ENCODE measurements at places on chromosomes 11 and 22. TPM values are rescaled to one million over a fixed set of nuclear protein-coding genes. Genes with fewer than 3 reads are reported as not detected.
A peak's percentile ranks its signal among the peaks of the same experiment; 100 is the strongest.

DNA sequence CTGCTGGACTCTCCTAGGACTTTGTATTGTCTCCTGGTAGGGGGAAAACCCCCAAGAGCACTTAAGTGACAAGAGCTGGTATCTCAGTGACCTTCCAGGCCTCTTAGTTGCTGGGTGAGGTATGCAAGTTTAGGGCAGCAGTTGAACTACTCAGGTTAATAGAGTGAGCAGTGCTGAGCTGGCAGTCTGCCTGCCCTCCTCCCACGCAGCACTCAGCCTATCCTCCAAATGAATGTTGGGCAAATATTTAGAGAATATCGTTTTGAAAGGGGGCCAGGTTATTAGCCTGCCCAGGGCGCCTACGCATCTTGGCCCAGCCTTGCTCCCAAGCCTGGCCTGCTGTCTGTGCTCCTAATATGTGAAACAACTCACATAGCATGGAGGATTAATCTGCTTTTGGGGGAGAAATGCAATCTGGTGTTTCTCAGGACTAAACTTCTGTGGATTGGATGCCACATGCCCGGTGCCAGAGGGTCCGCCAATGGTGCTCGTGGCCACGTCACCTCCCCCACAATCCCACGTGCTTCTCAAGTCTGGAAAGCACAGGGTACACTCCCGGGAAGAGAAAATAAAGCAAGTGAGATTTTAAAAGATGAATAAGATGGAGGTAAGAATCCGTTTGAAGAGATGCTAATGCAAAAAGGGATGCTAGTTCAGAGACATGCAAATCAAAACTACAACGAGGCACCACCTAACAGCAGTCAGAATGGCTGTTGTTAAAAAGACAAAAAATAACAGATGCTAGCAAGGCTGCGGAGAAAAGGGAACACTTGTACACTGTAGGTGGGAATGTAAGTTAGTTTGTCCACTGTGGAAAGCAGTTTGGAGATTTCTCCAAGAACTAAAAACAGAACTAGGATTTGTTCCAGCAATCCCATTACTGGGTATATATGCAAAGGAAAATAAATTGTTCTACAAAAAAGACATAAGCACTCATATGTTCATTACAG is 67.7 kb downstream of the SPON1 start:
- H3K4me1 ChIP-seq: no peaks in the 10 kb centered on the region

DNA sequence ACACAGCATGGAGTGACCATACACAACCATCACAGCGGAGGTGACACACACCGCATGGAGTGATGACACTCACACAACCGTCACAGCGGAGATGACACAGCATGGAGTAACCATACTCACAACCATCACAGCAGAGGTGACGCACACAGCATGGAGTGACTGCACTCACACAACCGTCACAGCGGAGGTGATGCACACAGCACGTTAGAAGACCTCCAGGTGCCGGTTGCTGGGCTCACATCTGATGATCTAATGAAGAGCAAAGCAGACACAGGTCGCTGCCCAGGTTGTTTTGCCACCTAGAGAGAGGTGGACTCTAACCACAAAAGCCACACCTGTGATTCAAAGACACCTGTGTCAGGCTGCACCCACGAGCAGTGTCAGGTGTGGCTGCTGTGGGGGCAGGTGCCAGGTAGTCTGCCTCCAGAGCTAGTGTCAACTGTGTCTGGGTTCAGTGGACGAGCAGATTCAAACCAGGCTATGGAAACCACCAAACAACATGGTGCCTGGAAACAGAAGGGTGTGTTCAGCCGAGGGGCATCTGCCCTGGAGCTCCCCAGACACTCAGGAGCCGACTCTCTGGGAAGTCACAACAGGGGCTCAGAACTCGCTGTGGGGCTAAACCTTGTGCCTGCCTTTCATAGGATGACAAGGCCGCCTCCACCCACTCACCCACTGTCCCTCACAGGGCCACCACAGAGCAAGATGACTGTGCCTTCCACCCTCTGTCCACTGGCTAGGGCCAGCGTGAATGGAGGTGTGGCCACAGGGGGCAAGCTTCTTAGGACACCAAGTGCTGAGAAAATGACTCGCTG is 608.2 kb downstream of the TBC1D22A start:
- H3K27me3 ChIP-seq: peaks cover 12% of the 10 kb centered on the region
- no peak overlapping the region for H3K4me3 ChIP-seq
- no peaks in the 10 kb centered on the region for H3K4me1 ChIP-seq
- DNase-seq: no peak
- no peaks in the 10 kb centered on the region for H3K36me3 ChIP-seq

GRCh38 chr11:60477035-60477445 is 15.5 kb upstream of the MS4A12 start:
- peaks cover 65% of the 10 kb centered on the region for H3K4me1 ChIP-seq
- peaks cover 2% of the 10 kb centered on the region for H3K36me3 ChIP-seq
- no peak for DNase-seq
- no peaks in the 10 kb centered on the region for H3K27me3 ChIP-seq
- H3K4me3 ChIP-seq: peak overlapping the region; percentile 64
- peak overlapping the region; percentile 91 for H3K27ac ChIP-seq

DNA sequence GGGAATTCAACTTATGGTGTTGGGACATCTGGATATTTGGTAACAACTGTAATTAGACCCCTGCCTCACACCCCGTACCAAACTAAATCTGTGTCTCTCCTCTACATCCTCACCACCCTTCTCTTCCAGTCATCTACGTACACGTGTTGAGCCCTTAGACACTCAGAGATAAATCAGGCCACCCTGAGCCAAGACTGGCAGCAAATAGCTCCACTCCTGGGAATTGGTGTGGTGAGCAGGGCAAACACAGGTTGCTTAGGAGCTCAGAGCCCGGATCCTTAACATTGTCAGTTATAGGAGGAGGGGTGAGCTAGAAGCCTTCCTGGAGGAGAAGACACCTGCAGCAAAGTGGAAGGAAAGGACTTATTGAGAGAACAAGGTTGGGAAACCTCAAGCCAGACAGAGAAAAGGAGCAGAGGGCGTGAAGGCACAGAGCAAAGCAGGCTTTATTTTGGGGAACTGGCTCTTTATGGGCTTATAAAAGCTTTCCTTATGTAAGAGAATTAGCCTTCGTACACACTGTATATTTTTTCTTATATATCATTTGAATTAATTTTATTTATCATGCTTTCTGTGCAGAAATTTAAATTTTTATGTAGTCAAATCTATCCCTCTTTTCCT is 36.9 kb upstream of the KLHL35 start:
- DNase-seq: no peak
- no peaks in the 10 kb centered on the region for H3K27me3 ChIP-seq
- H3K27ac ChIP-seq: no peak overlapping the region
- H3K36me3 ChIP-seq: peaks cover 13% of the 10 kb centered on the region
- H3K4me3 ChIP-seq: no peak overlapping the region

DNA sequence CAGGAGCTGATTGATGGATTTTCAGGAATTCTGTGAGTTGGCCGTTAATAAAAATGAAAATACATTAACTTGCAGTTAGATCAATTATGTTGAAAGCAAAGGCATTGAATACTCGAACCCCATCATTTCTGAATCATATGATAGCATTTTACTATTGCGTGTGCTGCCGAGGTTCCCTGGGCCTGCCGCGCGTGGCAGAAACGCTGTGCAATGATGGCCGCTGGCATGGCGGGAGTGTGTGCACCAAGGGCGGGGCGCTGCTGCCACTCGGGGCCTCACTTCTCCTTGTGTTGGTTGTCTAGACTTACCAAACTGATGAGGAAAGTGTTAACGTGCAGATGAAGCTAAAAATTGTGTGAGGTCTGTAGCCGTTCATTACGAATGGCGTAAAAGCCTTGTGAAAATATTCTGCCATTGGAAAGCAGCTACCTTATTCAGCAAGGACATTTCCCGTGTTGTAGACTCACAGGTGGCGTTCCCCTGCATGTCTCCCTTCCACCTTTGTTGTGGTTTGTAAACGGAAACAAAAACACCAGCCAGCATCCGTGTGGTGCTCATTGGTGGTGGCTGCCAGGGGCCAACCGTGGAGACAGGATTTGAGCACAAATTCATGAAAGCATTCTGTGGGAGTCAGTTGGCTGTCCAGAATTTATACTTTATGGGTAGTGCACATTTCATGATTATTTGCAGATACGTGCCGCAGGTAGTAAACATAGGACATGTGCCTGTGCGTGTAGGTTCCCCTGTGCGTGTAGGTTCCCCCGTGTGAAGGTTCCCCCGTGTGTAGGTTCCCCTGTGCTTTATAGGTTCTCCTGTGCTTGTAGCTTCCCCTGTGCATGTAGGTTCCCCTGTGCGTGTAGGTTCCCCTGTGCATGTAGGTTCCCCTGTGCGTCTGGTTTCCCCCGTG is 5.9 kb upstream of the GRAMD4 start:
- peaks cover 41% of the 10 kb centered on the region for H3K4me1 ChIP-seq
- no peak for DNase-seq
- H3K4me3 ChIP-seq: peak overlapping the region; percentile 86

DNA sequence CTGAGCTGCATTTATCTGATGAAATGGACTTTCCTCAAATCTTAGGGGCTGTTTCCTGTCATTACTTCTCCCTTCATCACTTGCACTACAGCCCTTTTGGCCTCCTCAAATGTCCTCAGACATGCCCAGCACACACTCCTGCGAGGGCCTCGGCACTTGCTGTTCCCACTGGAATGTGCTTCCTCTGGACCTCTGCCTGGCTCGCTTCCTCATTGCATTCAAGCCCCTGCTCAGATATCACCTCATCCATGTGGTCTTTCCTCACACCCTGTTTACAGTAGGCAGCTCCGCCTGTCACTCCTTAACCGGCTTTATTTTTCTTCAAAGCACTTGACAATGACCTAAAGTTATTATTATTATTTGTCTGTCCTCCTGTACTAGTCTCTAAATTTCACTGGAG is 9.0 kb downstream of the NAT10 start:
- H3K4me3 ChIP-seq: no peak overlapping the region
- no peak for DNase-seq
- no peaks in the 10 kb centered on the region for H3K4me1 ChIP-seq
- H3K27me3 ChIP-seq: no peaks in the 10 kb centered on the region
- H3K36me3 ChIP-seq: peaks cover 92% of the 10 kb centered on the region
- H3K27ac ChIP-seq: no peak overlapping the region

DNA sequence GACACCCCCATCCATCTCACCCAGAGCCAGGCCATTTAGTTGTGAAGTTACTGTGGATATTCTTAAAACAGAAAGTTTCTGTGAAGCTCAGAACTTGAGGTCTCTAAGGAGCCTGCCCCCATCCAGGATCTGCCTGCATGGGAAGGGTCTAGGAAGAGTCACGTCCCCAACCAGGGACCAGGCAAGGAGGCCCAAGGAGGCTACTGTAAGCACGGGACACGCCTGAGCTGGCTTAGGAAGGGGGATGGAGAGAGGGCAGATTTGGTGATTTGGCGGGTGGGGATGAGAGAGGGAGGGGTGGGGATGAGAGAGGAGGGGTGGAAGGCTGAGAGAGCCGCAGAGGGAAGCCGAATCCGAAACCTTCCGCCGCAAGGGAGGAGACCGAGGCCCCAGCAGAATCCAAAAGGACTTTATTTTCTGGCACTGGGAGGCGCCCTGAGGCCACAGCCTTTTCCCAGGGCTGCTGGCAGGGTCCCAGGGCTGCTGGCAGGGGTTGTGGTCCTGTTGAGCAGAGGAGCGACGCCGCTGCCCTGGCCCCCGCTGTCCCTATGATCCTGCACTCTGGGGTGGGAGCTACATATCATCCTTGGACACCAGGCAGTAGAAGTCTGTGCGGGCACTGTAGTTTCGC is 9.4 kb downstream of the SIGIRR start:
- H3K4me3 ChIP-seq: no peak overlapping the region
- no peaks in the 10 kb centered on the region for H3K36me3 ChIP-seq
- DNase-seq: no peak

DNA sequence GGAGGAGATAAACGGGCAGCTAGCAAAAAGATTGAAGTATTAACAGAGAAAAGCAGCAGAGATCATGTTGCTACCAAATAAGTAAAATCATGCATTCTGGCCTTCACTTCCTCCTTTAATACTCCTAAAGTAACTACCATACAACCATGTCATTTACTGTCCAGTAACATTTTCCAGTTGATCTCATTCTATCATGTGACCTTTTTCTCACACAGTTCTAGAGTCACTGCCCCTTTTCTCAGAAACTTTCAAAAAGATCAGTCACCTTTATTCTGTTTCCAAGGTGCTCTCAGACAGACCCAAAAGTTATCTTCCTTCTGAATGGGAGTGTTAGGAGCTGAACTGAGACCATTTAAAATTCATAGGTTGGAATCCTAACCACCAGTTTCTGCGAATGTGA is 984.4 kb downstream of the FAM181B start:
- H3K4me1 ChIP-seq: no peaks in the 10 kb centered on the region
- DNase-seq: no peak
- H3K27ac ChIP-seq: no peak overlapping the region

DNA sequence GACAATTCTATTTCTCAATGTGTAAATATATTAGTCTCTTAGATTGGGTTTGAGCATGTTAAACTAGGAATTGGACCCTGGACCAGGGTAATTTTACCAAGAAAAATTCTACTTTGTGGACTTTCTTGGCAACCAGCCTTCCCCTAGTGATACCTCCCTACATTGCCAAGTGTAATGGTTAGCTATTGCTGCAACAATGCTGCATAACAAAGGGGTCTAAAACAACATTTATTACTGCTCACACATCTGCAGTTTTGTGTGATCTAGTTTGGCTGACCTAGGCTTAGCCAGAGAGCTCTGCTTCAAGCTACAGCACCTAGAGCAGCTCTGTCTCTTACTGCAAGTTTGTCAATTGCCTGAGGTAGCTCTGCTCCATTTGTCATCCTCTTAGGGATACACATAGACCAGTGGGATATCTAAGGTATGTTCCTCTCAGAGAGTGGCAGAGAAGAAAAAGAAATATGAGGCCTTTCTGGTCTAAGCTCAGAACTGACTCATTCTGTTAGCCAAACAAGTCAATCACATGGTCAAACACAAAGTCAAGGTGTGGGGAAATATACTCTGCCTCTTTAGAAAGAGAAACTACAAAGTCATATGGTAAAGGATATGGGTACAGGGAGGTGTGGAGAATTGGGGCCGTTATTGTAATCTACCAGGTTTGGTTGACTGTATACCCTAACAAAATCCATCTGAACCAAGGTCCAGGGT is 2.0 kb upstream of the LAYN start:
- peaks cover 71% of the 10 kb centered on the region for H3K27me3 ChIP-seq
- H3K27ac ChIP-seq: no peak overlapping the region
- no peak overlapping the region for H3K4me3 ChIP-seq
- DNase-seq: no peak
- peaks cover 15% of the 10 kb centered on the region for H3K4me1 ChIP-seq

CCDC87 gene
- total RNA-seq: 0.22 TPM

OR9G1 gene
- not detected for total RNA-seq
